ENCODE measurements at places on chromosomes 16 and 17. TPM values are rescaled to one million over a fixed set of nuclear protein-coding genes. Genes with fewer than 3 reads are reported as not detected.

Gene DYNC1LI2
- polyA plus RNA-seq = 27.2 TPM

Gene CDC42EP4
- polyA plus RNA-seq = 32.8 TPM

Gene MBTPS1
- polyA plus RNA-seq = 45.1 TPM

GRCh38 chr16:4166821-4167220 lies 50.6 kb upstream of the ADCY9 start:
- no peaks in the 10 kb centered on the region for H3K4me1 ChIP-seq
- no peaks in the 10 kb centered on the region for H3K36me3 ChIP-seq
- H3K27me3 ChIP-seq = no peaks in the 10 kb centered on the region
- DNase-seq = no peak
- H3K4me3 ChIP-seq = no peak overlapping the region
- no peak overlapping the region for H3K27ac ChIP-seq
